ENCODE measurements at places on chromosomes 2 and 18. TPM values are rescaled to one million over a fixed set of nuclear protein-coding genes. Genes with fewer than 3 reads are reported as not detected.

DNA sequence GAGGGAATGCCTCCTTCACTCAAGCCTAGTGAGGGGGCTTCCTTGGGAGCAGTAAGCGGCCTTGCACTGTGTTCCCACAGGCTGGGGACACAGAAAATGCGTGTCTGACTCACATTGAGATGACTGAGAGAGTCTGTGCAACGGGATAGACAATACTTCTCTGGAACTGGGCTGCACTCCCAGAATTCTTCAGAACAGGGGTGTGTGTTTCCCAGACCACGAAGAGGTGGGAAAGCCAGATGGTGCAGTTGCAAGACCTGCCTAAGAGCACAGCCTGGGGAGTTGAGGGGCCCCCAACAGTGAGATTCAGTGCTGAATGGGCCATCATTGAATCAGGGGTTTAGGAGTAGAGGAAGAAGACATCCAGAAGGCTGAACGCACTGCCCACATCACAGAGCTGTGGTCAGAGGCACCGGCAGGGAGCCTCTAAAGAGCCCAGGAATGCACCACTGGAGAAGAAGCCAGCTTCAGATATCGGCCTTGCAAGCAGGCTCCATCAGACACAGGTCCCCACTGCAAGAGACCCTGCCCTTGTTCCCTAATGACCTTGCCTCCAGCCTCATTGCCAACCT is 36.6 kb upstream of the MRPL19 start:
- DNase-seq, result no peak

GRCh38 chr18:35122586-35123224 is 81.5 kb downstream of the MAPRE2 start:
- no peak for DNase-seq

RESP18 gene
- total RNA-seq, result not detected

- no peak for DNase-seq
Observed at GRCh38 chr2:10139536-10139935, 17.0 kb downstream of the RRM2 start.

STK25 gene
- total RNA-seq, result 196 TPM

GRCh38 chr2:157052685-157053224 is 204.8 kb upstream of the GALNT5 start:
- no peak for DNase-seq

SP140 gene
- not detected for total RNA-seq

GRCh38 chr2:207828361-207829057 is 58.8 kb upstream of the FZD5 start:
- no peak for DNase-seq

SLC19A3 gene
- total RNA-seq, result 1.0 TPM

SERPINB4 gene
- not detected for total RNA-seq

DNA sequence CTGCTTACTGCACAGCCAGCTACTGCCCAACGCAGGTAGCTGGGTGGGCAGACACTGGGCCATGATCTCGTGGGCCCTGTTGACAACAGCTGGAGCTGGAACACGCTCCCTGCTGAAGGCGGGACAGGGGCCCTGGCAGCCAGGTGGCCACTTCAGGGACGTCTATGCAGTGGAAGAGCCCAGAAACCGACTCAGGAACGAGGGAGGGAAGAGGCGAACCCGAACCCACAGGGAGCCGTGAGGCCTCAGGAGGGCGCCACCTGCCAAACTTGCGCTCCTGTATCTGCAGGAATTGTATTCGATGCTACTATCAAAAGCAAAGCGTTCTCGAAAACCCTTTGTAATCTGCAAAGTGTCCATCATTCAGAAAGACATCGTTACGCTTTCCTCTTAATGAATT is 198.4 kb downstream of the EIPR1 start:
- DNase-seq, result no peak

- DNase-seq, result peak; percentile 29
Observed at GRCh38 chr2:55175254-55176093, 56.6 kb downstream of the CLHC1 start.

DNA sequence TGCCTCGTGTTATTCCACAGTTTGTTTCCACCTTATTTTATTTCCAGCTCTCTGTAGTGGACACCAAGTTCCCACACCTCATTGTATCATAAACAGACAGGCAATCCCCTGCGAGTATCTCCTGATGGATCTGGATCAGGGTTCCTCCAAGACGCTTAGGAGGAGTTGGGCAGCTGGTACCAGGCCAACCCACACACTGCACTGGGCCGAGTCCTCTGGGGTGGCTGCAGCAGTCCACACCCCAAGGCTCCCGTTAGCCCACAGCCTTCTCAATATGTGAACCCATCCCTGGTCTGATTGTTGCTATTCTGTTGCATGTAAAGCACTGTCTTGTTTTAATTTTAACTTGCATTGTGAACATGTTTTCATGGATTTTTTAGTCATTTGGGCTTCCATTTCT is 178.8 kb upstream of the RAB6C start:
- DNase-seq, result no peak

- DNase-seq, result peak; percentile 33
Observed at GRCh38 chr2:25042321-25043240, 705 bp downstream of the EFR3B start.

DNA sequence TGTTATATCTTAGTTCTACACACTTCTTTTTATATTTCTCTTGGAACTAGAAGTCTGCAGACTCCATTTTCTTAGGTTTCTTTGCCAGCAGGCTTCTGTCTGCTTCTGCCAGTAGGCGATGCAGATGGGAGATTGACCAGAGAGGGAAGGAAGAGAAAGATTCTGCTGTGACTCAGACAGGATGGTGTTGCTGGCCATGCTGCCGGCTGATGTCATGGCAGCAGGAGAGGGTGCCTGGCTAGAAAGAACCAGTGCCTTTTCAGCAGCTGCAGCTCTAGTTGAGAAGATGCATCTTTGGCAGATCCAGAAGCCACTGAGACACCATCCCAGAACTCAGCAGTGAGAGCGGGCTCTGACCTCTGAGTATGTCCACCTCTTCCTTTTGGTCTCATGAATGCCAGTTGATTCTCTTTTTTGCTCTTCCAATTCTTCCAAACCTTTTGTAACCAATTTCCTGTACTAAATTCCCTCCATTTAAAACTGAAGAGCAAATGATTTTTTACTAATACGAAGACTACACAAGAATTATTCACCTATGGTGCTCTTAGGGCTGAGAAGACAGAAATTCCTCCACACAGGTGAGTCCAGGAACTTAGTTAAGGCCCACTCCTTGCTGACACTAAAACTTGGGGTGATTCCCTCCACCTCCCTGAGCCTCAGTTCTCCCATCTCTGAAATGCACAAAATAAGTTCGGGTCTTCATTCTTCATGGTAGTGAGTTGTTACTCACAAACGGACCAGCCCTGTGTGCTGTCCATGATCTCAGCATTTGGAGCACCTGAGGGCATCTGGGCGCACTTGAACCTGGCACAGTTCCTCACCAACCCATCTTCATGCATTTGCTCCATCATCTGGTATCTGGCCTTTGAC is 200.7 kb downstream of the MYCN start:
- no peak for DNase-seq

DNA sequence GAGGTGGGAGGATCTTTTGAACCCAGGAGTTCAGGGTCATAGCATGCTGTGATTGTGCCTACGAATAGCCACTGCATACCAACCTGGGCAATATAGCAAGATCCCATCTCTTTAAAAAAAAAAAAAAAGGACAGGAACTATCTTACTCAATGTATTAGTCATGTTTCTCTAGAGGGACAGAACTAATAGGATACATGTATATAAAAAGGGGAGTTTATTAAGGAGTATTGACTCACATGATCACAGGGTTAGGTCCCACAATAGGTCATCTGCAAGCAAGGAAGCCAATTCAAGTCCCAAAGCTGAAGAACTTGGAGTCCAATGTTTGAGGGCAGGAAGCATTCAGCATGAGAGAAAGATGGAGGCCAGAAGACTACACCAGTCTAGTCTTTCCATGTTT is 18.8 kb upstream of the CASP10 start:
- DNase-seq, result no peak

DNA sequence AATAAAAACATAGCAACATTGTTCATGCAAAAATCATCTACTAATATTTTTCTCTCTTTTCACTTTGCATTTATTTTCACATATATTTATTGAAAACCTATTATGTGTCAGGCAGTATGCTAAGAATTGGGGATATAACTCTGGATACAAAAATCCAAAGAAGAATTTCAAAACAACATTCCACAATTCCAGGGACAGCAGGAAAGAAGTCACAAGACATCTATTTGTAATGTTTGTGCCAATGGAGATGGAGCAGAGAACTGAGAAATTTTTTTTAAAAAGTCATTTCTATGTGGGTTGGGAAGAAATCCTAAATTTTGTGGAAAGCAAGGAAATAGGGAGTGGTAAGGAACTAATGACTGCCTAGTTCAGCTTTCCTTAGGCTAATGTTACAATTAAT is 128.6 kb upstream of the TLK1 start:
- no peak for DNase-seq

SEMA4F gene
- total RNA-seq, result 7.6 TPM

GRCh38 chr2:140641163-140641562 is 1489.7 kb downstream of the LRP1B start:
- DNase-seq, result no peak

GRCh38 chr2:176364273-176364977 is 95.2 kb downstream of the MTX2 start:
- no peak for DNase-seq

TRIM54 gene
- not detected for total RNA-seq

FAP gene
- total RNA-seq, result not detected

GRCh38 chr2:241540771-241541561 is 17.6 kb upstream of the BOK start:
- DNase-seq, result peak; percentile 39

GRCh38 chr18:3660739-3661515 is 211.0 kb downstream of the TGIF1 start:
- no peak for DNase-seq

TANC1 gene
- 9.7 TPM for total RNA-seq
